ENCODE measurements at places on chromosomes 16 and 17.

GRCh38 chr16:85612191-85612800 is 826 bp upstream of the GSE1 start:
- DNase-seq: no peak

- no peak for DNase-seq
Measured at GRCh38 chr16:73151225-73151624, 103.3 kb upstream of the ZFHX3 start.

- no peak for DNase-seq
Measured at GRCh38 chr17:81267390-81268067, 27.6 kb downstream of the SLC38A10 start.

DNA sequence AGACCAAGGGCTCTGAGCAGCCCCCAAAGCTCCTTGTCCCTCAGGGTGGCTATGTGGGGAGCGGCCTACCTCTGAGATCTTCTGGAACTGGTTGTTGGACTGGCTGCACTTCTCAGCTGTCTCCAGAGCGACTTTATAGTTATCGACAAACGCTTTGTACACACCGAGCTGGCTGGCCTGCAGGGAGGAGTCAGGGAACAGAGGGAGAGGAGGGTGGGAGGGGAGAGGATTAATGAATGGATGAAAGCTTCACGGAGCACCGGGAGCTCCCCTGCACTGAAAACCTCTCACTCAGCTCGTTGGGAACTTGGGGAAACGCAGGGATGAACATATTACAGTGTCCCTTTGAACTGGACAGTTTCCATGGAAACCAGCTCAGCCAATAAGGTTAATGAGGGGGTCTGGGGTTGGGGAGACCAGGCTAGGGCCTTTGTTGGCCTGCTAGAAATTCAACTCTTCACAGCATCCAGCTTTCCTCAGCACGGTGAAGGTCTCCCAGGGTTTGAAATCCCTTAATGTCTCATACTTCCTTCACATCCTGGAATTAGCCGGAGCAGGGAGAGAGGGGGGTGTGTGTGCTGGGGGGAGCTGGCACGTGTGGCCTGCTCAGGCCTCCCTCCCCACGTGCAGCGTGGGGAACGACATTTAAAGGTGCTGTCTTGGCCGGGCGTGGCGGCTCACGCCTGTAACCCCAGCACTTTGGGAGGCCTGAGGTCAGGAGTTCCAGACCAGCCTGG is 86.7 kb downstream of the TIMM22 start:
- DNase-seq: no peak

- peak; percentile 48 for DNase-seq
Measured at GRCh38 chr16:31487720-31488467, 5.0 kb downstream of the SLC5A2 start.

DNA sequence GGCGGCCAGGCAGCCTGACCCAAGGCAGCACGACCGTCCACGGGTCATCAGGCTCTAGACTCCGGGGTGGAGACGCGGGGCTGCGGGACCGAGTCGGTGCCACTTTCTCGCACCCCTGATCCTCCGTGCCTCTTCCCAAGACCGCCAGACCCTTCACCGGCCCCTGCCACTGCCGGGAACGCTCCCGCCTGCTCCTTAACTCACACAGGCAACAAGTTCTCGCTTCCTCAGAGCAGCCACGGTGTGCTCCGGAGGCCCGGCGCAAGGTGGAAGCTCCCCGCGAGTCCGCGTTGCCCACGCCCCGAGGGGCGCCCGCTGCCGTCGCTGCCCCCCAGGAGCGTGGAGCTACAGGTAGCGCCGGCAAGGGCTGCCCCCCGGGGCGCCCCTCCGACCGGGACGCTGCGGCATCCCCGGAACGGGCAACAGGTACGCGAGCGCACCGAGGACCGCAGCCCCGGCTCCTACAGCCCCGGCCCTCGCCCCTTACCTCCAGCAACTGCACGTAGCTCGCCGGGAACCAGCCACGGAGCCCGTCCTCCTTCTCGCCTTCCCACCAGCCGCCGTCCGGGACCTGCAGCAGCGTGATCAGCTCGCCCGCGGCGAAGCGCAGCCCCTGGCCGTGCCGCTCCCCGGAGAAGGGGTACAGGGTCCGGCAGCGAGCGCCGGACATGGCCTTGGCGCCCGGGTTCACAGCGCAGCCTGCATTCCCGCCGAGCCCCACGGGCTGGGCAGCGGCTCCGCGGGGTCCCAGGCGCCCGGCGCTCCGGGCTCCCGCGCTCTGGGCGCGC is 491 bp downstream of the GAS7 start:
- DNase-seq: no peak

- DNase-seq: no peak
Measured at GRCh38 chr17:62965686-62966425, at the start of gene TANC2. TSS of gene TANC2 (plus strand) at chr17:62966235. CDS start at chr17:63009560, 43,325 bp downstream.

DNA sequence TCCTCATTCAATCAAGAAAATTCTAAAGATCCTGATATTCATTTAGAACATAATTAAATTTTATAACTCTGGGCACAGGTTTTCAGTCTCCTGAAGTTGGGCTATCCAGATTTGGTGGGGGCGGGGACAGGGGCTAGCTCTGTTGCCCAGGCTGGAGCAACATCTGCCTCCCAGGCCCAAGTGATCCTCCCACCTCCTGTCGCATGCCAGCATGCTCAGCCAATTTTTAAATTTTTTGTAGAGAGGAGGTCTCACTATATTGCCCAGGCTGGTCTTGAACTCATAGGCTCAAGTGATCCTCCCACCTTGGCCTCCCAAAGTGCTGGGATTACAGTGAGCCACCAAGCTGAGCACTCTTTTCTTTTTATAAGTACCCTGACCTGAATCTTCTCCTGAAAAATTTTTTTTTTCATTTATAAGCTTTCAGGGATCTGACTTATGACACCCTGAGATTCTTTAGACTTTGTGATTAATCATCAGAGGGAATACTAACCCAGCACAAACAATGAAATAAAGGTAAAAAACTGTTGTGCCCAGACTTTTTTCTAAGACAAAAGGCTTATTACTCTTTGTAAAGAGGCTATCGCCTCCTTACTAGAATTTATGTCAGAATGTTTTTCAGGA is 62.6 kb downstream of the TUBD1 start:
- DNase-seq: no peak

DNA sequence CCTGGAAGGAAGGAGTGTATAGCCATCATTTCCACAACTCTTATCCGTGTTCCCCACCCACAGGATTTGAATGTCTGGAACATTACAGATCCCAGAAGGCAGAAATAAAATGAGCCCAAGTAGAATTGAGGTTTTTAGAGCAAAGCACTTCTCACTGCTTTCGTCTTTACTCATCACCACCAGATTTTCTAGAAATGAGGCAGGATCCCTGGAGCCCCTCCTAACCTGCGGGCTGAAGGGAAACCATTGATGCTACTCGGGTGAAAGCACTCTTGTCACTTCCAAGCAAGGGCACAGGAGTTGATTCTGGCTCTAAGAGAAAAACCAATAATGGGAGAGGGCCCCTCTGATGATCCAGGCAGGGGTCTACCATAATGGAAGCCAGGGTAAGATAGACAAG is 2.8 kb upstream of the ALDOC start:
- DNase-seq: no peak

DNA sequence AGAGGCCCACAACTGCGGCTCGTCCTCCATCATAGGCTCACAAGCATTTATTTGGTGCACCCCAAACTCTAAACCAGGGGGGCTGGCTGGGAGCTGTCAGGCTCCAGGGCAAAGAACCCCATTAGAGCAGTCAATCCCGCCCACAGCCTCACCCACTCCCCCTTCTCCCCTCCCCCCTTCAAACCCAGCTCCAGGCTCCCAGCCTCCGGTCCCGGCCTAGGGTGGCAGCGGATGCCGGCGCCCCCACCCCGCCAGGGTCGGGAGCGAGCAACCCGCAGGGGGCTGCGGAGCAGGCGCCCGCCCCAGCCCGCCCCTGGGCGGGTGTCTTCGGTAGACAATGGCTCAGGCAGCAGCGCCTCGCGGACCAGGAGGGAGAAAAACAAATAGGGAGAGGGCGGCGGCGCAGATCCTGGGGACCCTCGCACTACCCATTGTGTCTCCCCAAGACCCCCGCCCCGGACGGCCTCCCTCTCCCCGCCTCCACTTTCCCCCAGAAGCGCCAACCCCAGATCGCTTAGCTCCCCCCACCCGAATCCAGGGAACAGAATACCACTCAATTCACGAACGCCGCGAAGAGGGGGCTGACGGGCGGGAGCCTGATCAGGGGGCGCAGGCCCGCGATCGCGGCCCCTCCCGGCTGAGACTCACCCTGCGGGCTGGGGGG is 572 bp downstream of the FAM171A2 start:
- DNase-seq: no peak

DNA sequence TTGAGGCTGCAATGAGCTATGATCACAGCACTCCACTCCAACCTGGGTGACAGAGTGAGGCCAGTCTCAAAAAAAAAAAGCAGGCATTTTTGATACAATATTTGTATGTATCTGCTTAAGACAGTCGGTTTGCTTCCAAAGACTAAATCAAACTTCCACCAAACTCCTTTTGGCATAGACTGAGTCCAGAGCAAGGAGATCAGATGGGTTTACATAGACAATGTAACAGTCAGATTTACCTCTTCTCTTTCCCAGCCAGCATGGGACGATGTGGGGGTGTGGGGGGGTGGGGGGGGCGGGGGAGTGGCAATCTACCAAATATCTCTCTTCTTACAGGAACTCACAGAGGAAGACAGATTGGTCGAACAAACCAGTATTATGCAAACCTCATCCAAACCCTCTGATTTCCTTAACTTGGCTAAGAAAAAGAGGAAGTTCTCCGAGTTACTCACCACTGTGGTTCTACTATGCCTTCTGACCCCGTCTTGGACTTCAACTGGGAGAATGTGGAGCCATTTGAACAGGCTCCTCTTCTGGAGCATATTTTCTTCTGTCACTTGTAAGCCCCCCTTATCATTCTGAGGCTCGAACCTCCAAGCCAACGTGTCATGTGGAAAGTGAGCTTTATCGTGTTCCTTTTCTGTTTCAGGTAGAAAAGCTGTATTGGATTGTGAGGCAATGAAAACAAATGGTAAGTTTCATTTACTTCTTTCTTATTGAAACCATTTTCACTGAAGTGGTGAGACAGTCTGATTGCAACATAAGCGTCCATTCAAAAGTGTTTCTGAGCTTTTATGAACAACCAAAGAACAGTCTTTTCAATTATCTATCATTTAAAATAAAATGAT is at the start of gene MILR1:
MILR1 (plus strand) TSS at position 451 of the 848 bp plus-strand sequence; CDS start at position 505, 54 bp downstream.
- no peak for DNase-seq

DNA sequence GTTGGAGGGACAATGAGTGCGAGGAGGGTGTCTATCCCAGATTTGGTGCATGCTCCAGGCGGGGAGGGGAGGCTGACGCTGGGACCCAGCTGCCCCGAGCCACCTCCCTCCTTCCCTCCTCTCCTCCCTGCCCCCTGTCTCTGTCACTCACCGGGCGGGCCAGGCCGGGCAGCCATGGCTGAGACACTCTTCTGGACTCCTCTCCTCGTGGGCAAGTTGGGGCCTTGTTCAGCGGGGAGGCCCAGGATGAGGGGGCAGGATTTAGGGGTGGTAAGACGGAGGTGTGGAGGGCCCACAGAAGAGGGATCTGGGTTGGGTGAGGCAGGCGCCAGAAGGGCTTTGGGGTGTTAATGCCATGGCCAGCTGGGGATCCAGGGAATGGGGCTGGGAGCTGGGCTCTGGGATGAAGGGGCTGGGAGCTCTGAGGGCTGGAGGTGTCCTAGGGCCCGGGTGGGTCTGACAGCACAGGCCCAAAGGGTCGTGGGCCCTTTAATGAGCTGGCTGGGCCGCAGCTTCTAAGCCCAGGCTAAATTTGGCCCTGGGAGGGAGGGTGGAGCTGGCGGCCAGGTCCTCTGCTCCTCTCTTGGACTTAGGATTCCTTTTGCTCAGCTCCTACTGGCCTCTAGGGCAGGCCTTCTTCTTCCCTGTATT is at the start of gene SGCA:
SGCA (plus strand) TSS at position 139 of the 651 bp plus-strand sequence; CDS start at position 175, 36 bp downstream.
- no peak for DNase-seq

DNA sequence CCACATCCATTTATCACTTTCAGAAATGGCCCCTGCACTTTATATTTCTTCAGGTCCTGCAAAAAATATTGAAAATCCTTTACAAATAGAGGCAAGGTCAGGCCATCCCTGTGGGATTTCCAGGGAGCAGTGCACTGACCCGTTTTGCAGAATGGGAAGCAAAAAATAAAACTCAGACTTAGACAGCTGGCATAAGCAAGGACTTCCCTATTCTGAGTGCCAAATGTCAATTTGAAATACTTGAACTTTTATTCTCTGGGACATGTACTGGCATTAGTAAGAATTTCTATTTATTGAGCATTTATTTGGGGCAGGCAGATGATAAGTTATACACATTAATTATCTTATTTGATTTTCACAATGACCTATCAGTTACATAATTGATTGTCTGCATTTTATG is 32.4 kb downstream of the PRKCB start:
- no peak for DNase-seq

GRCh38 chr17:31416503-31416923 is 25.0 kb downstream of the RAB11FIP4 start:
- no peak for DNase-seq

- no peak for DNase-seq
Measured at GRCh38 chr17:80791758-80792284, 199.8 kb upstream of the CHMP6 start.

DNA sequence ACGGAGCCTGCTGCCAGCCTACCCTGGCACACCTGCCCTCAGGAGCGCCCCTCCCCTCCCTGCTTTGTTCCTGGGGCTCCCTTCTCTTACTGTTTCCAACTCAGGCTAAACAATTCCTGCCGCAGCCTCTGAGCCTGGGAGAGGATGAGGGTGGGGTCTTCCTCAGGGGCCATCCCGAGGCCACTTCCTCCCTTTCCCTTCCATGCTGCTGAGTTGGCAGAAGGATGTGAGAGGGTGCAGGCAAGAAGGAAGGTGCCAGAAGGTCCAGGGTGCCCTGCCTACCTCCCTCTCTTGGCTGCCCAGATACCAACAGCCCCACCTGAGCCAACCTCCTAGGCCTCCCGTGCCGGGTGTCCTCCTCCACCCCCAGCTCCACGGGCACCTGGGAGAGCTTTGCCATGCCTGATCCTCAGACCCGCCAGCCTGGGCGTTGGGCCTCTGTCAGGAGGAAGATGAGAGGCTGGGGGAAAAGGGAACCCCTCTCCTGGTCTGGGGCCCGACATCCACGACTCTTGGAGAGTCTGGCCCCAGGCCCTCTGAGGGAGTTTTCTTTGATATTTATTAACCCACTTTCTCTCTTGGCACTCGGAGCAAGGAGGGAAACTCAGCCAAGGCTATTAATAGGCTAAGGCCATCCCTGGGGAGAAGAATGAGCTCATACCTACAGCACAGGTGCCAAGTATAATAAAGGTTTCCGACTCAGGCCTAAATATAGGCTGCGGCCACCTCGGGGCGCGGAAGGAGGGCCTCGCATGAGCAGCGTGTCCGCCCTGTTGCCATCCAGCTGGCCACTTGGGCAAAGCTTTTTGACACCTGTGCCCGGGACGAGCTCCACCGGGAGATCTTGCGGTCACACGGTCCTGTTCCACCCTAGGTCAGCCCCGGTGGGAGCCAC is 232.0 kb downstream of the ENGASE start:
- DNase-seq: no peak

GRCh38 chr16:6641091-6641490 is 691.6 kb upstream of the RBFOX1 start:
- DNase-seq: no peak

GRCh38 chr17:65554553-65555223 is 6.8 kb downstream of the AXIN2 start:
- no peak for DNase-seq

GRCh38 chr17:72554508-72554907 is 433.7 kb downstream of the SOX9 start:
- no peak for DNase-seq
